ENCODE measurements at places on chromosomes 3 and 15. TPM values are rescaled to one million over a fixed set of nuclear protein-coding genes. Genes with fewer than 3 reads are reported as not detected.

The PTPRG gene
- total RNA-seq = 18.6 TPM

The MEGF11 gene
- total RNA-seq = not detected

The RTP1 gene
- under 0.01 TPM for total RNA-seq

The IMPDH2 gene
- 343 TPM for total RNA-seq

The NOP10 gene
- total RNA-seq = 266 TPM

The AP2M1 gene
- 384 TPM for total RNA-seq

The XCR1 gene
- total RNA-seq = not detected

The FOXB1 gene
- not detected for total RNA-seq

The COL8A1 gene
- total RNA-seq = 248 TPM

The LRRC58 gene
- 26.3 TPM for total RNA-seq

The AGBL1 gene
- not detected for total RNA-seq

The SPG21 gene
- 62.5 TPM for total RNA-seq

The CPLX3 gene
- not detected for total RNA-seq

The CKMT1A gene
- not detected for total RNA-seq

The TMEM212 gene
- not detected for total RNA-seq

The CLDN16 gene
- total RNA-seq = 0.38 TPM

The FEZF2 gene
- total RNA-seq = not detected

The MYH15 gene
- total RNA-seq = 1.1 TPM

The GREM1 gene
- 84.7 TPM for total RNA-seq

The TMEM266 gene
- total RNA-seq = not detected

The EPHA3 gene
- total RNA-seq = 10.1 TPM

The P2RY1 gene
- 0.38 TPM for total RNA-seq

The USP50 gene
- total RNA-seq = not detected

The CALML4 gene
- 0.85 TPM for total RNA-seq

The GPR27 gene
- 0.28 TPM for total RNA-seq

The CATSPER2 gene
- total RNA-seq = 0.96 TPM

The P2RY12 gene
- not detected for total RNA-seq

The SENP5 gene
- 56.7 TPM for total RNA-seq

The OR5K2 gene
- not detected for total RNA-seq

The FBXO40 gene
- not detected for total RNA-seq

The GOLGA6D gene
- not detected for total RNA-seq

Data from regular cardiac myocyte (primary cell).